ENCODE measurements at places on chromosomes 1 and 21. TPM values are rescaled to one million over a fixed set of nuclear protein-coding genes. Genes with fewer than 3 reads are reported as not detected.
A peak's percentile ranks its signal among the peaks of the same experiment; 100 is the strongest.

DNA sequence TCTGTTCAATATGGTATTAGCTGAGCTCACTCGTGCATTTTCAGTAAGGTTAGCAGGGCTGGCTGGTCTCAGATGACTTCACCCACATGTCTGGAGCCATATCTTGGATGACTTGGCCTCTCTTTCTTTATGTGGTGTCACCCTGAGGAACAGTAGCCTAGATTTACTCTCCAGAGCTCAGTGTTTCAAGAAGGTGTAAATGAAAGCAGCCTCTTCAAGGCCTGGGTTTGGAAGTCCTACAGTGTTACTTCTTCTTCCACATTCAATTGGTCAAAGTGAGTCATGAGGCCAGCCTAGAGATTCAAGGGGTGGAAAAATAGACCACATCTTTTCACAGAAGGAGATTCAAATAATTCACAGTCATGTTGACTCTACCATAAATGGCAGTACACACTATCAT, 12.2 kb downstream of the VCAM1 start:
- no peaks in the 10 kb centered on the region for H3K27me3 ChIP-seq
- H3K4me1 ChIP-seq: peaks cover 46% of the 10 kb centered on the region
- peaks cover 26% of the 10 kb centered on the region for H3K36me3 ChIP-seq
- H3K4me3 ChIP-seq: peak overlapping the region; percentile 63
- no peak overlapping the region for H3K27ac ChIP-seq

DNA sequence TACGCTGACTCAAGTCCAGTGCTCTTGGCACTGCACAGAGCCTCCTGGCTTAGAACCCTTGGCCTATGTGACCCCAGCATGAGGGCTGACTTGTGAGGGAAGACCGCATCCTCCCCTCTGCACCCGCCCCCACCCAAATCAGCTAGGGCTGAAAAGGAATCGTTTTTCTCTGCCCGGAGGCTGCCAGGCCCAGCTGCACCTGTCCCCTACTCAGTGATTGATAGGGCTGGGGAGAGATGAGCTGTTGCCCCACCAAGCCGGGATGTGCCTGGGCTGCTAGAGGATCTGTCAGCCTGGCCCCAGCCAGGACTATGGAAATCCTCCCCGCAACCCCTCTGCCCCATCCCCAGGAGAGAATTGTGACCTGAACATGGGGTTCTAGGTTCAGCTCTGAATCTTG, 20.6 kb downstream of the MYOG start:
- no peak overlapping the region for H3K27ac ChIP-seq
- no peaks in the 10 kb centered on the region for H3K36me3 ChIP-seq
- no peak overlapping the region for H3K4me3 ChIP-seq
- H3K4me1 ChIP-seq: peaks cover 50% of the 10 kb centered on the region
- DNase-seq: peak; percentile 36
- H3K27me3 ChIP-seq: no peaks in the 10 kb centered on the region

GRCh38 chr1:29521811-29522580, 285.7 kb downstream of the PTPRU start:
- H3K4me1 ChIP-seq: no peaks in the 10 kb centered on the region
- peak; percentile 30 for DNase-seq
- no peaks in the 10 kb centered on the region for H3K36me3 ChIP-seq
- H3K4me3 ChIP-seq: no peak overlapping the region
- H3K27ac ChIP-seq: no peak overlapping the region

- H3K27me3 ChIP-seq: no peaks in the 10 kb centered on the region
- no peak overlapping the region for H3K4me3 ChIP-seq
- H3K36me3 ChIP-seq: no peaks in the 10 kb centered on the region
- peak overlapping the region; percentile 11 for H3K27ac ChIP-seq
- no peak for DNase-seq
These were observed 45.6 kb upstream of the CSF1 start for GRCh38 chr1:109864930-109865612.

- DNase-seq: no peak
- peaks cover 91% of the 10 kb centered on the region for H3K4me1 ChIP-seq
- peak overlapping the region; percentile 46 for H3K27ac ChIP-seq
- H3K36me3 ChIP-seq: no peaks in the 10 kb centered on the region
These were observed 17.1 kb downstream of the CAPZA1 start for GRCh38 chr1:112636597-112637253.

DNA sequence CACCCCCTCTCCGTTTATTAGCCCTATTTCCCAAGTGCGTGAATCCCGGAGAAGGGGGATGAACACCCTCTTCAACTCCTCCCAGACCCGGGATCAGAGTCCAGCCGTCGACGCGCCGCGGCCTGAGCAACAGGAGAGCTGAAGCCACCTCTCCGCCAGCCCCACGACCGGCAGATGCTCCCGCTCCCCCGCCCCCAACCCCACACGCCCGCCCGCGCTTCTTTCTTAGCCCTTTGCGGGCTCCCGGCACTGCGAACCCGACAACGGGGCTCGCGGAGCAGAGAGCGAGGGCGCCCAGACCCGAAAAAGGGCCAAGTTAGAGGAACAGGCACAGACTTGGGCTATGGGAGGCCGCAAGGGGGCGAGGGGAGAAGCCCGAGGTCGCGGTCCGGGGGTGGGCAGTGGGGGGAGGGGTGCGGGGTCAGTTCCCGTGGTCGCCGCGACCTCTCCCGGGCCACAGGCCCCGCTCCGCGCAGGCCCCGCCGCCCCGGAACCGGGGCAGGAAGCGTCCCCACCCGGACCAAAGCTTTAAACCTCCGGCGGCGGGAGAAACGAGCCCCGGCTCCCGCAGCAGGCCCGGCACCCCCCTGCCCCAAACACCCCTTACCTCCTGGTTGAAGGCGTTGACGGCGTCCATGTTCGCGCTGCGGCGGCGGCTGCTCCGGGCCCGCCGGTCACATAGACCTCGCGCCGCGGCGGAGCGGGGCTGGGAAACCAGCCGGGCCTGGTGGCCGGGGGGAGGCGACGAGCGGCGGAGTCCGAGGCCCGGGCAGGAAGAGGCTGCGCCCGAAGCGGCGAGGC, 662 bp downstream of the SCAF4 start:
- peaks cover 70% of the 10 kb centered on the region for H3K4me1 ChIP-seq
- peak overlapping the region; percentile 82 for H3K4me3 ChIP-seq
- no peaks in the 10 kb centered on the region for H3K36me3 ChIP-seq
- peak; percentile 92 for DNase-seq

- H3K4me1 ChIP-seq: no peaks in the 10 kb centered on the region
- no peak for DNase-seq
- H3K36me3 ChIP-seq: no peaks in the 10 kb centered on the region
- no peak overlapping the region for H3K27ac ChIP-seq
- H3K27me3 ChIP-seq: no peaks in the 10 kb centered on the region
- H3K4me3 ChIP-seq: no peak overlapping the region
These were observed 33.1 kb upstream of the LMO4 start for GRCh38 chr1:87295445-87296110.

DNA sequence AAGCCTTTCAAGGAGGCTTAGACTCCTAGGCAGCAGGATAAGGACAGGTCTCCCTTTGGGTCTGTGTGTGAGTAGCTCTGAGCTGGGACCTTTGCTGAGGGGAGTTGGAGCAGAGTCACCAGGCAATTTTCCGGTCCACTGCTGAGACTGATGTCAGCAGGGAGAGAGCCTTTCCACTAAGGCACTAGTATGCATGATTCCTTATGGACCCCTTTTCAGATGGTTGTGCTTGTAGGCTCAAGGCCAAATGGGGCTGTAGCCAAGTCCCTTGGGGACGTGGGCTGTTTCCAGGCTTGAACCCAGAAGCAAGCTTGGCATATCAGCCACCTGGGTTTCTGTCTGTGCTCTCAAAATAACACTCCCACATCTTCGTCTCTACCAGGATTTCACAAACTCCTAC, 73.0 kb downstream of the CCDC18 start:
- DNase-seq: no peak
- H3K36me3 ChIP-seq: no peaks in the 10 kb centered on the region
- no peaks in the 10 kb centered on the region for H3K27me3 ChIP-seq
- H3K4me3 ChIP-seq: no peak overlapping the region
- no peak overlapping the region for H3K27ac ChIP-seq

GRCh38 chr1:19113697-19114092, 96.4 kb downstream of the UBR4 start:
- H3K36me3 ChIP-seq: peaks cover 100% of the 10 kb centered on the region
- no peak overlapping the region for H3K27ac ChIP-seq
- no peak overlapping the region for H3K4me3 ChIP-seq
- no peaks in the 10 kb centered on the region for H3K27me3 ChIP-seq

DNA sequence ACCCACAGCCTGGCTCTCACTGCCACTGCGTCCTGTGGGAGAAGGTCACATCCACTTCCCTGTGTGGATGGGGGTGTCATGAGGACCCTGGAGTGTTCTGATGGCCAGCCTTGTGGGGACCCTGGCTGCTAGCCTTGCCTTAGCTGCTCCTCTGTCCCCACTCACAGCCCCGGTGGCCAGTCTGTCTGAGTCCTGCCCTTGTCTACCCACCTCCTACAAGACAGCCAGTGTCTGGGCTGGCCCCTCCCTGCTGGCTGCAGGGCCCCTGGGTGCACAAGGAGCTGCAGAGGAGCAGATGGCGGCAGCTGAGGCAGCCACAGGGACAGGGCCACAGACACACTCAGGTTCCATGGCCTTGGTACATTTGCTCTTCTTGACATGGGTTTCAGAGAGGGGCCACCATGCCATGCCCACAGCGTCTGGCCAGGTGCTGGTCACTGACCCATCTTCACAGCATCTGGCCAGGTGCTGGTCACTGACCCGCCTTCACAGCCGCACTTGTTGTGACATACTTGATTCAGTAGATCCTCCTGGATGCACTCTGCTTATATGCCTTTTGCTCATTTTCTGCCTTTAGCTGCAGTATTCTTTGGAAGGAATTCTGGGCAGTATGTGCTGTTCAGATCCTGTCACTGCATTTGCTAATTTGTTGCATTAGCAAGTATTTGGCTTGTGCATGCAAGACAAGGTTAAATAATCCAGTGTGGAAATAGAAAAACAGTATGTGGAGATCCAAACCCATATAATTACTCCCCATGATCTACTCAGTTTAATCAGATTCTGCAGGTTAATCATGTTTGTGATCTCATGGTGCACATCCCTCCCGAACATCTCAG, 157.8 kb downstream of the PCBP3 start:
- H3K4me1 ChIP-seq: no peaks in the 10 kb centered on the region
- H3K36me3 ChIP-seq: no peaks in the 10 kb centered on the region
- H3K27ac ChIP-seq: no peak overlapping the region
- no peak for DNase-seq

GRCh38 chr1:41920658-41921057, 1.9 kb upstream of the HIVEP3 start:
- H3K27me3 ChIP-seq: no peaks in the 10 kb centered on the region
- H3K36me3 ChIP-seq: no peaks in the 10 kb centered on the region
- peaks cover 18% of the 10 kb centered on the region for H3K4me1 ChIP-seq
- DNase-seq: no peak

- H3K27me3 ChIP-seq: no peaks in the 10 kb centered on the region
- peak overlapping the region; percentile 92 for H3K27ac ChIP-seq
- DNase-seq: no peak
- no peak overlapping the region for H3K4me3 ChIP-seq
These were observed 1.5 kb downstream of the GCLM start for GRCh38 chr1:93907718-93908117.

DNA sequence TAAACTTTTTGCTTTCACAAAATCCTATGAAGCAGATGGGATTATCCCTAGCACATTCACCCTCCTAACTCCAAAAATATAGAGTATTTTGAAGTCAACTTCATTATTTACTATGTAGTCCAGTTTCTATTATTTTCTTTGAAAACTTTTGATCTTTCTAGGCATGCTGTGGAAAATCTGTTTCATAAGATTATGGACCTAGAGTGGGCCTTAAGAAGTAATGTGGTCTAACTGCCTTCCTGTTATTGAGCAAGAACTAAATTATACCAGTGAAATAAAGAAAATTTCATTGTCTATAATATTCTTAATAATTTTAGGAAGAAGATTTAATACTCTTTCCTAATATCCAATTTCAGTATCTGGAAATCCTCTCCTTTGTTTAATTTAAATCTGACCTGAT, 58.1 kb downstream of the PRKACB start:
- no peak for DNase-seq
- no peaks in the 10 kb centered on the region for H3K4me1 ChIP-seq
- H3K4me3 ChIP-seq: no peak overlapping the region
- no peak overlapping the region for H3K27ac ChIP-seq

GRCh38 chr1:37305841-37306240, 168.5 kb upstream of the ZC3H12A start:
- DNase-seq: peak; percentile 58
- no peaks in the 10 kb centered on the region for H3K27me3 ChIP-seq
- no peaks in the 10 kb centered on the region for H3K4me1 ChIP-seq
- H3K27ac ChIP-seq: no peak overlapping the region

DNA sequence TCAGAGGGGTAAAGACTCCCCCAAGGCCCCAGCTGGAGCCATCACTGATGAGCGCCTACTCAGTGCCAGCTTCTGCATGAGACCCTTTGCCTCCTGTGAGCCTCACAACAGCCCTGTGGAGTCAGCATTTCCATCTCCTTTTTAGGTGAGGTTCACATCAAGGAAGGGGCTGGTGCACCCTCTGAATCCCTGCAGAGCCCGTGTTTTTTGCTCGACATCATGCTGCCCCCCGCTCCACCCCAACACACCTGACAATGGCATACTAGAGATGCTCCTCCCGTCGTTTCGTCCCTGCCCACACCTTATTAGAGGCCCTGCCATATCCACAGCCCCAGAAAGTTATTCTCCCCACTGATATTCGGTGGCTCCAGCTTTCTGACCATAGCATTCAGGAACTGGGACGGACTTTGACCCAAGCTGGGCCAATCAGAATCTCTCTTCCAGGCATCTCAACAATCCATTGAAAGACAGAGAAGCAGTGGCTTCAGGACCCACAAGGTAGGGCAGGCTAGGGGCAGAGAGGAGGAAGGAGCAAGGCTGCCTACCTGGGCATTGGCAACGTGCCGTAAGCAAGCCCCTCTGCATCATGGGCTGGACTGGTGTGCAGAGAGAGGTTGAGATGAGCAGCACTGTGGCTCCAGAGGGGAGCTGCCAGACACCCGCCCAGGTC, 32.7 kb downstream of the EPHA10 start:
- H3K27me3 ChIP-seq: peaks cover 44% of the 10 kb centered on the region
- no peaks in the 10 kb centered on the region for H3K4me1 ChIP-seq
- no peaks in the 10 kb centered on the region for H3K36me3 ChIP-seq
- no peak overlapping the region for H3K27ac ChIP-seq
- DNase-seq: no peak

GRCh38 chr1:30877205-30877912, 31.2 kb downstream of the SDC3 start:
- peaks cover 18% of the 10 kb centered on the region for H3K4me1 ChIP-seq
- peak overlapping the region; percentile 62 for H3K27ac ChIP-seq
- no peak for DNase-seq

DNA sequence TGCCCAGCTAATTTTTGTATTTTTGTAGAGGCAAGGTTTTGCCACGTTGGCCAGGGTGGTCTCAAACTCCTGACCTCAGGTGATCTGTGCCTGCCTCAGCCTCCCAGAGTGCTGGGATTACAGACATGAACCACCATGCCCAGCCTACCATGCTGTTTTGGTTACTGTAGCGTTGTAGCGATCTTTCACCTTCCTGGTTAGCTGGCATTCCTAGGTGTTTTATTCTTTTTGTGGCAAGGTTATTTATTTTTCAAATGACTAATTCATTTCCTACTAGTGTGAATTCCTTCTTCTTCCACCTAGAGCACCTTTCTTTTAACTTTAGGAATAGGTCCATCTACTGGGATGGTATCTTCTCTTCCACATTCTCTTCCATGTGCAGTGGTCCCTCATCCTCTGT, 29.3 kb downstream of the TMEM200B start:
- no peak overlapping the region for H3K27ac ChIP-seq
- no peak for DNase-seq
- no peaks in the 10 kb centered on the region for H3K4me1 ChIP-seq
- H3K4me3 ChIP-seq: no peak overlapping the region
- peaks cover 11% of the 10 kb centered on the region for H3K36me3 ChIP-seq
- no peaks in the 10 kb centered on the region for H3K27me3 ChIP-seq

Gene SLC9A1
- total RNA-seq: 21.2 TPM

Gene AMY1B
- not detected for total RNA-seq

Gene C1orf226
- total RNA-seq: 1.4 TPM

Gene CA14
- total RNA-seq: not detected

Gene MYCL
- 6.0 TPM for total RNA-seq

Gene NECTIN4
- total RNA-seq: not detected

Gene TOR1AIP1
- 52.6 TPM for total RNA-seq

Gene HEYL
- total RNA-seq: 9.9 TPM

Data from spleen (tissue), 13 donors.